ENCODE measurements at places on chromosomes 3 and 15.

DNA sequence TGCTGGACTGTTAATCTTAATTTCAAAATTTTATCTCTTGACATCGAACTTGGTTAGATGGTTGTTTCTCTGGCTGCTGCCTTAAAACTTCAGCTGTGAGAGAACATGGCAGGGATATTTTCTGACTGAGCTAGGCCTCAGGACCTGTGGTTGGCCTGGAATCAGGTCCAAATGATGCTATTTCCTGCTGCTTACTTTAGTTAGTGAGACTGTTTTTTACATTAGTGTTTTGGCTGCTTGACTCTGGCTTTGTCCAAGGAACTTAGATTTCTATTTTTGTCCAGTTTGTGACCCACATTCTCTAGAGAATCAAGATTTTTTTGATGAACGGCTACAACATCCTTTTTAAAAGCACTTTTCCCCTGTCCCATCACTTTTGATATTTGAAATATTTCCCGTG lies 497.9 kb upstream of the SGO1 start:
- no peak for DNase-seq

GRCh38 chr15:62901087-62901486 lies 141.5 kb upstream of the TPM1 start:
- DNase-seq = no peak

- no peak for DNase-seq
These were observed 429.2 kb downstream of the OTOL1 start for GRCh38 chr3:161925749-161926360.

- DNase-seq = no peak
These were observed 5.6 kb downstream of the PRTG start for GRCh38 chr15:55737373-55737772.

GRCh38 chr3:115961380-115961779 lies 338.1 kb downstream of the GAP43 start:
- DNase-seq = no peak

GRCh38 chr3:177553579-177553978 lies 356.3 kb upstream of the TBL1XR1 start:
- DNase-seq = no peak

- no peak for DNase-seq
These were observed 291.0 kb downstream of the TIGIT start for GRCh38 chr3:114584734-114585371.

DNA sequence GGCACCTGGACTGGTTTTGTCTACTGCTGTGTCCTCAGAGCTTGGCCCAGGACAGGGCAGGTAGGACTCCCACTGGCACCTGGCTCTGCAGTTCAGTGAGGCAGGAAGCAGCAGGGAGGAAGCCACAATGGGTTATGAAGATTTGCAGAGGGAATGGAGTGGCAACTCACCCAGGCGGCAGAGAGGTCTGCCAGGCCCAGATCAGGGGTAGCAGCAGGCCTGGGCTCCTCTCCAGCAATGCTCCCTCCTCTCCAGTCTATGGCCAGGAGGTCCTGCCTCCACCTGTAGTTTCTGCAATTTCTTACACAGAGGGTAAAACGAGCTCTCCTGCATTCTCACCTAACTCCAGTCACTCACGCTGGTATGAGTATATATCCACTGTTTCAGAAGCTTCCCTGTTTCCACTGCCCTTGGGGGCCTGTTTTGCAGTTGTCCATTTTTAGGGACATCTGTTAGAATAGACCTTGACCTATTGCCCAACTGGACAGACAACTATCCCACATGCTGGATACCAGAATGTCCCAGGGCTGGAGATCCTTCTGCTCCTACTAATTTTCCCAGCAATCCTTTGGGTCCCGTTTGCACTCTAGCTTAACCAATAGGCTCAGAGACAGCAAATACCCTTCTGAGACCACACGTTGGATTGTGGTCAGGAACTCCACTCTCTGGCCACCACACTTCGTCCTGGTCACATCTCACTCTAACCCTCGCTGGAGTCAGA lies 35.2 kb downstream of the HMCES start:
- no peak for DNase-seq

GRCh38 chr3:79247725-79248043 lies 520.1 kb downstream of the ROBO1 start:
- DNase-seq = no peak

GRCh38 chr15:69060744-69061143 lies 46.2 kb downstream of the NOX5 start:
- no peak for DNase-seq

DNA sequence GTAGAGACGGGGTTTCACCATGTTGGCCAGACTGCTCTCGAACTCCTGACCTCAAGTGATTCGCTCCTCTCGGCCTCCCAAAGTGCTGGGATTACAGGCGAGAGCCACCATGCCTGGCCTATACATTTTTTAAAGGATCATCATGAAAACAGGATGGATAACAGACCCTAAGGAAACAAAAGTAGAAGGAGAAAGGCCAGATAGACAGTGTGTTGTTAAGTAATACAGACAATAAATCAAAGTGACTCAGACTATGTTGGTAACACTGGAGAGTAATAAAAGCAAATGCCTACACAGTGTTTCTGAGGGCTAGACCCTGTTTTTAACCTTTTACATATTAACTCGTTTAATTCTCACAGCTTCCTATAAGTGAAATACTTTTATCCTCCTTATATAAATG lies 133.8 kb upstream of the MCTP2 start:
- DNase-seq = no peak

GRCh38 chr15:35929740-35930444 lies 383.9 kb upstream of the DPH6 start:
- no peak for DNase-seq

- DNase-seq = no peak
These were observed 256.2 kb downstream of the ZNF621 start for GRCh38 chr3:40780925-40781406.

DNA sequence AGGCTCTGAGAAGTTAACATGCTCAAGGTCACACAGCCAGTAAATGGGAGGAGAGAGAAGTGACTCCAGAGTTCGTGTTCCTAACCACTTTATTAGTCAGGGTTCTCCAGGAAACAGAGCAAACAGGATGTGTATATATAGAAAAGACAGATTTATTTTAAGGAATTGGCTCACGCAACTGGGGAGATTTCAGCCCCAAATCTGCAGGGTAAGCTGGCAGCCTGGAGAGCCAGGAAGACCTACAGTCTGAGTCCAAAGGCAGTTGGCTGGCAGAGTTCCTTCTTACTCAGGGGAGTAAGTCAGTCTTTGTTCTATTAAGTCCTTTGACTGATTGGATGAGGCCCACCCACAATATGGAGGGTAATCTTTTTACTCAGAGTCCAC lies 118.2 kb upstream of the PROK2 start:
- no peak for DNase-seq

DNA sequence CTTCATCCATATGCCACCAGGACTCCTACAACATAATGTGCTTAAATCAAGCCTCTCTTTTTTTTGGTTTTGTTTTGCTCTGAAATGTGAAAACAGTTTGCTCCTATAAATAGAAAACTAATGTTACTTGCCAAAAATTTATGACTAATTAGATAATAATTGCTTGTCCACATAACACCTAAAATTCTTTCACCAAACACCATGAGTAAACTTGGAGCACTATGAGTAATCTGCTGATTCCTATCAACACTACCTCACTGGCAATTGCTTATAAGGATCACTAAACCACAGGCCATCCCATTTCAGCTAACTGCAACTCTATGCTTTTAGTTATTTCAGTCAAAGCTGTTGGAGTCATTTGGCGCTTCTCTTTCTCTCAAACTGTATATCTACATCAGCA lies 252.7 kb downstream of the EPHA3 start:
- no peak for DNase-seq

- no peak for DNase-seq
These were observed 5.9 kb upstream of the ARHGEF26 start for GRCh38 chr3:154115332-154115731.

- no peak for DNase-seq
These were observed 716 bp downstream of the CPEB1 start for GRCh38 chr15:82646250-82647044.

DNA sequence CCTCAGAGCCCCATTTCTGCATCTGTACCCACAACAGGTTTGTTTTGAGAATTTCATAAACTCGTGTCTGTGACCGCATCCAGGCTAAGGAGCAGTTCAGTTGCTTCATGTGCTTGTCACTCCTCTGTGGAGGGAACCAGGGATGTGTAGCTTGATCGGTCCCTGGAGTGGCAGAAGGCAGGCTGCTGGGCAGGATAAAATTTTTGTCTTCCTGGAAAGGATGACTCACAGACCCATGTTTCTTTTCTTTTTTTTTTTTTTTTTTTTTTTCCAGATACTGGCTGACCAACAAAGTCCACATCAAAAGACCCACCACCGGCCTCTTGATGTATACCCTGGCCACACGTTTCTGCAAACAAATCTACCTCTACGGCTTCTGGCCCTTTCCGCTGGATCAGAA lies 70.1 kb downstream of the ST8SIA2 start:
- no peak for DNase-seq

- no peak for DNase-seq
These were observed 63.3 kb downstream of the ABTB1 start for GRCh38 chr3:127735767-127736693.

- DNase-seq = no peak
These were observed 316.4 kb downstream of the MCTP2 start for GRCh38 chr15:94547711-94548110.
